Right renal pelvis (tissue), 4 donors: ENCODE measurements at places on chromosomes 16 and 17. TPM values are rescaled to one million over a fixed set of nuclear protein-coding genes. Genes with fewer than 3 reads are reported as not detected.

DNA sequence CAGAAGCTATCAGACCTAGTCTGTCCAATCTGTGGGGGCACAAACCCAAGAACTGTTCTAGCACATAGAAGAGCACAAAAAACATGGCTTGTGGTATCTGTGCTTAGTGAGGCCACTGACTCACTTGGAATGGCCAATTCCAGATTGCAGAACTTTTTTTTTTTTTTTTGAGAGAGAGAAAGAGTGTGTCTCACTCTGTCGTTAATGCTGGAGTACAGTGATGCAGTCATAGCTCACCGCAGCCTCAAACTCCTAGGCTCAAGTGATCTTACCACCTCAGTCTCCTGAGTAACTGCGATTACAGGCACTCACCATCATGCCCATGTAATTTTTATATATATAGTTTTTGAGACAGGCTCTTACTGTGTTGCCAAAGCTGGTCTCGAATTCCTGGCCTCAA is 77.2 kb upstream of the CLEC3A start:
- DNase-seq: no peak

WSCD1 gene
- 15.6 TPM for polyA plus RNA-seq

GRCh38 chr17:80822700-80823410 is 168.8 kb upstream of the CHMP6 start:
- DNase-seq: no peak

- DNase-seq: no peak
Measured at GRCh38 chr17:70105641-70106040, 30.6 kb downstream of the KCNJ16 start.

DNA sequence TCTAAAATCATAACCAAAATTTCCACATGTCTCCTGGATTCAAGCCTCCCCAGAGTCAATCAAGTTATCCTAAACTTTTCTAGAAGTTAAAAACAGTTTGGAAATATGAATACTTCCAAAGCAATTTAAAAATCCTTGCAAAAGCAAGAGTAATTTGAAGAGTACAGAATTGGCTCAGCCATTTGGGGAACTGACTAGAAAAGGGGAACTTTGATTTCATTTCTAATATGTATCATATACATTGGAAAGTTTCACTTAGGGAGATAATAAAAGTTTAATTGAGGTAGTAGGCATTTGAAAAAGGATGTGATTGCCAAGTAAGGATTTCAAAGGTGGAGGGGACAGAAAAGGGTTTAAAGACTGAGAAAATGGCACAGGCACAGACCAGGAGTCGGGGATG is 9.0 kb upstream of the SLFN12L start:
- no peak for DNase-seq

DNA sequence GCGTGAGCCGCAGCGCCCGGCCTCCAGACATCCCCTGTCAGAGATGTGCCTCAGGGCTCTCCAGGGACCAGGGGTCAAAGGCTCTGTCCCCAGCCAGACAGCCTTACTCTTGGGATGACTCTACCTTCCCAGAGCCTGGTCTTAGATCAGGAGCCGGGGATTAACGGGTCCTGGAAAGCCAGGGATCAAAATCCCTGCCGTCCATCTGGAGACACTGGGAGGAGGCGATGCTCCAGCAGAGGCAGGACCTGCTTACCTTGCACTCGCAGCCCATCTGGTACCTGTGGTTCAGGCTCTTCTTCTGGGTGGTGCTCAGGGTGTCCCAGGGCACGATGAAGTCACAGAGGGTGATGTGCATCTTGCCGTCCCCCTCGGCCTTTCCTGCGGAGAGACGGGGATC is 16.7 kb upstream of the USP36 start:
- DNase-seq: no peak

- no peak for DNase-seq
Measured at GRCh38 chr16:58828901-58829545, 94.9 kb upstream of the GOT2 start.

GRCh38 chr17:47735536-47736011 is 2.5 kb downstream of the TBX21 start:
- no peak for DNase-seq

GRCh38 chr16:69057400-69058378 is 47.8 kb upstream of the HAS3 start:
- DNase-seq: no peak

SULT1A3 gene
- polyA plus RNA-seq: 4.1 TPM

DNA sequence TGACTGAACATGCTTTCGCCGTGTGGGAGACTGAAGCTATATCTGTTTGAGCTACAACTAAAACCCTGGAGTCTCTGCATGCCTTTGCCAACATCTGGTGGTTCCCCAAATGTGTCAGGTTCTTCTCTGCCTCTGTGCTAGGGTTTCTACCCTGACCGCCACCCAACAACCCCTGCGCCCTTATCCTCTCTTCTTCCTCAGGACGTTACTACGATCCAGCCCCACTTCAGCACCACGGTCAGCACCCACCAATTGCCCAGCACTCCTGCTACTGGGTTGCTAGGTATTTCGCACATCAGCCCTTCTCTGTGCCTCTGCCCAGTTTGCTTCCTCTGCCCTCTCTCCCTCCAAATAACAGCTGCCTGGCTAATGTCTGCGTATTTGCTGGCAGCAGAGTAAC is 106.3 kb upstream of the HSBP1 start:
- DNase-seq: peak; percentile 47

SPATA32 gene
- not detected for polyA plus RNA-seq

GRCh38 chr16:88868974-88869672 is 2.7 kb upstream of the PABPN1L start:
- no peak for DNase-seq

DNA sequence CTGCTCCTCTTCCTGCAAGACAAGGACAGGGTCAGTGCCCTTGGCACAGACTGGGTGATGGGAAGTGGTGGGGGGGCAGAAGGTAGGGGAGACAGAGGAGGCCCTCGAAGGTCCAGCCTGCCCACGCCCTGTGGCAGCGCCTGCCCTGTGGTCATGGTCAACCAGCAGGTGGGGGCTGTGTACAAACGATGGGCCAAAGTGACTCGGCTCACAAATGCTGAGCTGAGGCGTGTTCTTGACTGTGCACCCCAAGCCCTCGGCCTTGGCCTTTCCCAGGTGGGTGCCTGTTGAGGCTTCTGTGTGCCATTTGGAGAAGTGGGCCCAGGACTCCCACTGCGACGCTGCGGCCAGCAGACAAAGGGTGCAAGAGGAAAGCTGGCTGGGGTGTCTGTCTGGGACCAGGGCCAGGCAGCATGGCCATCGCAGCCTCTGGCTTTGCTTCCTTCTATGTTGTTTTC is 22.6 kb downstream of the MXRA7 start:
- DNase-seq: no peak

ICAM2 gene
- 31.1 TPM for polyA plus RNA-seq

CDH13 gene
- 16.5 TPM for polyA plus RNA-seq

- no peak for DNase-seq
Measured at GRCh38 chr16:67190448-67191399, 788 bp upstream of the EXOC3L1 start.

DNA sequence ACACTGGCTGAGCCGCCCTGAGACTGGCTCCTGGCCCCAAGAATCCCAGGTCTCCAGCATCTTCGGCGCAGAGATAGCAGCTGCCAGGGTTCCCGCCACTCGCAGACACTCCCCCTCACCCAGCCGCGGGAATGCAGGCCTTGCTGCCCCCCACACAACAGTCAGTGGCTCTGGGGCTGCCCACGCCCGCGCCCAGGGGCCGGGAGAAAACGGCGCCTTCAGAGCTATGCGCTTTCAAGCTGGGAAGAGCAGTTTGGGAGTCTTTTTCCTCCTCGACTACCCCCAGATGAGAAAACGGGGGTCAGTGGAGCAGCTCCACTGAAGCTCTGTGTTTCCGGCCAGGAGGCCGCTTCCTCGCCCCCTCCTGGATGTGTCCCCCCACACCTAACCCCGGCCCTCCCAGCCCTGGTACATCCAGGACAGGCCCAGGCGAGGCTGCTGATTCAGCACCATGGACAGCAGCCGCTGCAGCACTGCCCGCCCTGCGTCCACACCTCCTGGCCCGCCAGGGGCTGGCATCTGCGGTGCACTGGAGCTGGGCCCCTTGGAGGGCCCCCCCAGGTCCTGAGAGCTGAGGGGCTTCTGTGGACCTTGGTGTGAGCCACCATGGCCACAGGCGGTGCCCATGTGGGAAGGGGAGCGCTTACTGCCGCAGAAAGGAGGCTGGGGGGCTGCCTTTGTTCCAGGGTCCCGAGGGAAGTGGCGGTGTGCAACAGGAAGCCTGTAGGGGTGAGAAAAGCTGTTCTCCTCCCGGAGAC is 35.7 kb downstream of the CACNA1H start:
- no peak for DNase-seq

GRCh38 chr17:60862482-60862881 is 184.8 kb downstream of the BCAS3 start:
- no peak for DNase-seq

GRCh38 chr17:40293363-40293762 is 5.7 kb downstream of the CDC6 start:
- DNase-seq: no peak
